Hindlimb muscle (tissue), 1 donor: ENCODE measurements at places on chromosomes 3 and 15.

- no peak for DNase-seq
Observed at GRCh38 chr3:88810455-88810854, 297.0 kb upstream of the EPHA3 start.

DNA sequence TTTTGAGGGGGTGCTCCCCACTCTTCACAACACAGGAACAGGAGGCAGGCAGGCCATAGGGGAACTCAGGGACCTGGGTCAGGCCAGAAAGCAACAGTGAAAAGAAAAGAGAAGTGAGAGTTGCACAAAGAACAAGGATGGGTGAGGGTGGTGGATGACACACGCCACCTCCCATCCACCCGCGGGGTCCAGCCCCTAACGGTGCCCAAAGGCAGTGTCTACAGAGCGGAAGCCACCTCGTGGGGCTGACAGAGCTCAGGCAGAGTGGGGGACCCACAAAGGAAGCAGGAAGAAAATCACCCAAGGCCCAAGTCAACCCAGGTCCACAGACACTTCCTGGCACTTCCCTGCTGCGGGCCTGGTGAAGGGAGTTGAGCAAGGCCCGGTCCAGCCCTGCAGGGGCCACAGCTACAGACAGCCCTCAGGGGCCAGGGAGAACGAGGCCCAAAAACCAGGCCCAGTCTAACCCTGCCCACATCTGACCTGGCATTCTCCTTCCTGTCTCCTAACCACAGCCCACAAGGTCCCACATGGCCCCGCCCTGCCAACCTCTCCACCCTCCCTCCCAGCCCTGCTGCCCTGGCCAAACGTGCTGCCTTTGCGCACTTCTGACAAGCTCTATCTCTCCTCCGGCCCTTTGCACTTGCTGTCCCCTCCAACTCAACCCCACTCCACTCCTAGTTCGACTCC, 5.9 kb downstream of the NUP210 start:
- DNase-seq, result no peak

DNA sequence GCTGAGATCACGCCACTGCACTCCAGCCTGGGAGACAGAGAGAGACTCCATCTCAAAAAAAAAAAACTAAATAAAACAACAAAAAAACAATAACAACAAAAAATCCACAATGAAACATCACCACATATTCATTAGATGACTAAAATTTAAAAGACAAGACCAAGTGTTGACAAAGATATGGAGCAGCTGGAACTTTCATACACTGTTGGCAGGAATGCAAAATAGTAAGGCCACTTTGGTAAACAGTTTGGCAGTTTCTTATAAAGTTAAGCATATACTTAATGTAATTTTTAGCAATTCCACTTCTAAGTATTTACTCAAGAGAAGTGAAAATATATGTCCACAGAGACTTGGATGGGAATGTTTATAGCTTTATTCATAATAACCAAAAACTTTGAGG, 43.2 kb downstream of the RBP2 start:
- DNase-seq, result no peak

DNA sequence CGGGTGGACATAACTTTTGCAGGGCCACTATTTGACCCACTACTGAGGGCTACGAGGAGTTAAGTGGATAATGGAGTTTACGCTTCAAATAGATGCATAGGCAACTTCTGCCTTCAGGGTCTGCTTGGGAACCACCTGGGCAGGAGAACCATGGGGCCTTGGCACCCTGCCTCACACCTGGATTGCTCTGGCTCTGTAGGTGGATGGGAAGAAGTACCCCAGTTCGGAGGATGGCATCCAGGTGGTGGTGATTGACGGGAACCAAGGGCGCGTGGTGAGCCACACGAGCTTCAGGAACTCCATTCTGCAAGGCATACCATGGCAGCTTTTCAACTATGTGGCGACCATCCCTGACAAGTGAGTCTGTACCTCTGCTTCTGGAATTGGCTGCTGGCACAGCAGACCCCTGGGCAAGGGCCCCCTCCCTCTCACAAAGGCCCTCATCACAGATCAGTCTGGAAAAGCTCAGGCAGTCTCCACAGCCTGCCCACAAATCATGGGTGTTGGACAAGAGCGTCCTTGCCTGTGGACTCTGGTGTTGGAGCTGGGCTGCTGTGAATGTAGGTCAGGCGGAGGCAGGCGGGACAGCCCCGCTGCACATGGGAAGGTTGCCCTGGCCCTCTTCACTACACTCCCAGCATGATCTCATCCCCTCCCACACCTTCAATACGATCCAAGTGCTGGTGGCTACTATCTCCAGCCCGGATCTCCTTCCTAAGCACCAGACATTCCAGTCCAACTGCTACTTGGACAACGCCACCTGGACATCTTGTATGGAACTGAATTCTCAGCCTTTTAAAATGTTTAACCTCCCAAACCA, 46.7 kb downstream of the MESD start:
- DNase-seq, result peak; percentile 57

- peak; percentile 40 for DNase-seq
Observed at GRCh38 chr15:100686021-100686724, 83.8 kb downstream of the ASB7 start.

- DNase-seq, result no peak
Observed at GRCh38 chr15:80154336-80154735, 1.5 kb downstream of the FAH start.

DNA sequence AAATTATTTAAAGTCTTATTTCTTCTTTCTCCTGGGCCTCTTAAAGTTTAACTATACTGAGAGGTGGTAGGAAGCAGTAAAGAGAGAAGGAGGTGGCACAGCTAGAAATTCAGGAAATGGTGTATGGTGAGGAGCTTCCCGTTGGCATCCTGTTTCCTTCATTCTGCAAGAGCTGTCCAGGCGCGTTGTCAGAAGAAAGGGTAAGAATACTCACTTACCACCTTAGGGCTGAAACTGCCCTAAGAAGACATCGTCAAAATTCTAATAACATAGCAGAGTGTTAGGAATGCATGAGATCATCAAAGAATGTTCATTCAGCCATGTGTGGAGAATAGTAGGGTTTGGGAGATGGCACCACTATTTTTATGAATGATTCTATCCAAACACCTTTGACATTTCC, 699.6 kb downstream of the MCTP2 start:
- no peak for DNase-seq

DNA sequence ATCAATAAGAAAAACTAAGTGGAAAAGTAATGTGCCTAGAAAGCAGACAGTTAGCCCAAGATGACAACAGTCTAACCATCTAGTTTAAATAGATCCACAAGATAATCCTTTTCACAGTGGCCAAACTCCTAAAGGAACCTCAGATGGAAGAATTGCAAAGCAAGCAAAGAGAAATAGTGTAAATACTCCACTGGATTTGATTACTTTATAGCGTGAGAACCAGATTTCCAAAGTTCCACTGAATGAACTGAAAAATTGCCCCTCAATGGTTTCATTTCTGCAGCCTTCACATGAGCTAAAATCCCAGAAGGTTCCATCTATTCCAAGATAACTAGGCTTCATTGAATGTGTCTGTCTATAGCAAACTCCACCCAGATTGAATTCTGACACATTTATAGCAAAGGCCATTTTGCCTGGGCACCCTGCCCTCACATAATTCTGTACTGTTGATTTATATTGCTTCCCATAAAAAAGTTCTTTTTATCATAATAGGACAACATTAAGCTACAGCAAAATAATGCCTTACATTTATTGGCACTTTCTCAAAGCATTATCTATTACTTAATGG, 129.7 kb upstream of the THBS1 start:
- DNase-seq, result no peak

GRCh38 chr3:76487446-76487845, 552.5 kb upstream of the ROBO2 start:
- DNase-seq, result no peak

GRCh38 chr3:11086856-11087255, 67.4 kb upstream of the HRH1 start:
- DNase-seq, result no peak

GRCh38 chr3:127949446-127950055, 34.5 kb downstream of the KBTBD12 start:
- DNase-seq, result no peak

- DNase-seq, result no peak
Observed at GRCh38 chr3:156973954-156974353, 147.8 kb downstream of the LEKR1 start.

GRCh38 chr3:106824856-106825255, 552.4 kb upstream of the CCDC54 start:
- no peak for DNase-seq

DNA sequence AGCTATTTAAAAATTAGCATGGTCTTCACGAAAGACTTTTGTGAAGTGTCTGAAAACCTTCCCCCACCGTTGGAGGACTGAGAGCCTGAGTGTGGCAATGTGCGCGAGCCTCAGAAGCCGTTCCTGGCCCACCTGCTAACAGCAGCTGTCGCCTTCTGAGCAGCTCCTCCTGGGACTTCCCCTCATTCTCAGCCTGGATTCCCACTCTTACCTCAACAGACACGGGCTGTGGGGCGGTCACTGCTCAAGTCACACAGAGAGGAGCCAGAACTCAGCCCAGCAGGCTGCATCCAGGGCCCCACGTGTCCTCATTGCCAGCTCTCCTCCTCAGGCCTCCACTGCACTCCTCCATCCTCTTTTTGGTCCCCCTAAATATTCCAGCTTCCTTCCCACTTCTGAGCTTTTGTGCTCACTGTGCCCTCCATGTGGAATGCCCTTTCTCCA, 7.8 kb downstream of the DNASE1L3 start:
- DNase-seq, result no peak

DNA sequence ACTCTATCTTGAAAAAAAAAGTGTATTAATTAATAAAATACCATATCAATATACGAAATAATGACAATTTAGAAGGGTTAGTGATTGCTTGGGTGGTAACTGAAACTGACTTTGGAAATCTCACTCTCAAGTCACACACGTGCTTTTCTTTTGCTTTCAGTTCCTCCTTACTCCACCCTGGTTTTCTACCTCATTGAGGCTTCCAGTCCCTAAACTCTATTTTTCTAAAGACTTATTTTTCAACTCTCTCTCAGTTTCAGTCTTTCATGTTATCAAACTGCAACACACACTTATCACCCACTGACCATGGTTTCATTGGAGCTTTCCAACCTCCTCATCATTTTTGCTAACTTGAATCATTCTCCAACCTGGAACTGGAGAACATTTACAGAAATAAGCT, 23.5 kb downstream of the IL12A start:
- no peak for DNase-seq

DNA sequence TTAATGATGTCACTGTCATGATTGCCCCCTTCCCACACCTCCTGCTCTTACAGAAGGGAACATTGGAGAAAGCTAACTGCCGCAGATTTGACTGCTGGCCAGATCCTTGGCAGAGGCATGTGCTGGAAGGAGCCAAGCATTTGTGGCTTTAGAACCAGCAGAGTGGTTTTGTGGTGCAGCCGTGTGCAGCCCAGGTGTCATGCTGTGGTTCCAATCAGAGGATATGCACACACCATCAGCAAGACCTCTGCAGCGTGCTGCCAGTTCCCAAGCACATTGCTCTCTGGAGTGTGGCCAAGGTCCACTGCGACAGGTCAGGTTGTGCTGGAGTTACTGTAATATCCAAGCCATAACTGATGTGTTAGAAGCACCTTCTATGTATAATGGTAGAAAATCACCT, 61.6 kb downstream of the OTOL1 start:
- no peak for DNase-seq

- no peak for DNase-seq
Observed at GRCh38 chr3:110077093-110077492, 739.7 kb upstream of the DPPA4 start.

- DNase-seq, result no peak
Observed at GRCh38 chr3:43345246-43345645, 58.9 kb downstream of the SNRK start.

DNA sequence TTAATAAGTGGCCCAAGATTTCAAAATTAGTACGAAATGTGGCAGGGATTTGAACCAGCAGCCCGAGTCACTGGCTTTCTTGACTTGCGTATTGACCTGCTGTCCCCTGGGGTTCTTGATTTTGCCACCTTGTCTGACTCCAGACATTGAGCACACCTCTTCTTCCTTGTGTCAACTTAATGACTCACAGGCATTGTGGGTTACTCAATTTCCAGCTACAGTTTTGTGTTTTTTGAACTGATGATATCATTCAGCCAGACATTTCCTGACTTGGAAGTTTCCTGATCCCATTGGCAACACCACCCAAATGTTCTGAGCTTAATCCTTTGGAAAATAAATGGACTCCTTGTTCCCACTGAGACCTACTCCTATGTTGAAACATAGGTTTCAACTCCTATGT, 64.2 kb downstream of the MOBP start:
- DNase-seq, result no peak

DNA sequence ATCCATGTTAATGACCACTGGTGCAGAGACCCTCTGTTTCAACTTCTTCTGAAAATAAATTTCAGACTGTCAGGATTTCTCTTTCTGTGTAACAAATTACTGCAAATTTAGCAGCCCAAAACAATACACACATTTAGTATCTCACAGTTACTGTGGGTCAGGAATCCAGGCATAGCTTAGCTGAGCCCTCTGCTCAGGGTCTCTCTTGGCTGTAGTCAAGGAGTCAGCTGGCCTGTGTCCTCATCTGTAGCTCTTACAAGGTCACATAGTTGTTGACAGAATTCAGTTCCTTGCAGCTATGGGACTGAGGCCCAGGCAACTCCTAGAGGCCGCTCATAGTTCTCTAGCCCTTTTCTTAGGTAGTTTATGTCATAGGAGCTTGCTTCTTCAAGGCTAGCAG, 51.9 kb downstream of the NKIRAS1 start:
- DNase-seq, result no peak

DNA sequence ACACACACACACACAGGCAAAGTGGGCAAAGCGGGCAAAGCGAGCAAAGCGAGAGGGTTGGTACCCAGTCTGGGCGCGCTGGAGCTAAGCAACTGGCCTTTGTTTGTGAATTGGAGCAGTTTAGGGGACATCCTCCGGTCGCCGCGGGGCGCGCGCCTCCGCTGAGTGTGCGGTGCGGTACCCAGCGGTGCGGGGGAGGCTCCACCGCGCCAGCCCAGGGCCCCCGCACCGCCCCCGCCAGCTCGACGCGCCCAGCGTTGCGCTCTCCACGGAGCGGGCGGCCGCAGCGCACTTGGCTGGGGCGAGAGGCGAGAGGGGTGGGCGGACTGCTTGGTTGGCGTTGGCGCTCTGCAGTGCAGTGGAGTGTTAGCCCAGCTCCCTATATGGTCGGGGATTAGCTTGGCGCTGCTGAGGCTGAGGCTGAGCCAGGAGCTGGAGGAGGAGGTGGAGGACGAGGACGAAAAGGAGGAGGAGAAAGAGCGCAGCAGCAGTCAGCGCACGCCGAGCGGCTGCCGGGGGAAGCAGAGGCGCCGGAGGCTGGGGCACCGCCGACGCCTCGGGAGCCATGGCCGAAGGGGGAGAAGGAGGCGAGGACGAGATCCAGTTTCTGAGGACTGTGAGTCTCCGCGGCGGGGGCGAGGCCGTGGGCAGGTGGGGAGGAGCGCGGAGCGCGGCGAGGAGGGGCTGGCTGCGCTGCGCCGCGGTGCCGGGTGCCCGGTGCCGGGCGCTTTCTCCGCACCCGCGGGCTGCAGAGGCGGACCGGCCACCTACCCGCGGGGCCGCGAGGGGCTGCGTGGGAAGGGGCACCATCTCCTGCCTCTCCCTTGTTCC, at the start of gene RYR3:
TSS of gene RYR3 (plus strand) at position 487 of the 831 bp plus-strand sequence. CDS start at position 566, 79 bp downstream.
- peak; percentile 46 for DNase-seq

DNA sequence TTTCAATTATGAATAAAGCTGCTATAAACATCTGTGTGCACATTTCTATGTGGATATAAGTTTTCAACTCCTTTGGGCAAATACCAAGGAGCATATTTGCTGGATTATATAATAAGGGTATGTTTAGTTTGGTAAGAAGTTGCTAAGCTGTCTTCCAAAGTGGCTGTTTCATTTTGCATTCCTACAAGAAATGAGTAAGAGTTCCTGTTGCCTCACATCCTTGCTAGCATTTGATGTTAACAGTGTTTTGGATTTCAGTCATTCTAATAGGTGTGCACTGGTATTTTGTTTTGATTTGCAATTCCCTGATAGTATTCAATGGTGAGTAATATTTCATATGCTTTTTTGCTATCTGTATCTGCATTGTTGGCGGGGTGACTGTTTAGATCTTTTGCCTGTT, 120.7 kb upstream of the MDFIC2 start:
- DNase-seq, result no peak
